ENCODE measurements at places on chromosomes 3 and 15.

DNA sequence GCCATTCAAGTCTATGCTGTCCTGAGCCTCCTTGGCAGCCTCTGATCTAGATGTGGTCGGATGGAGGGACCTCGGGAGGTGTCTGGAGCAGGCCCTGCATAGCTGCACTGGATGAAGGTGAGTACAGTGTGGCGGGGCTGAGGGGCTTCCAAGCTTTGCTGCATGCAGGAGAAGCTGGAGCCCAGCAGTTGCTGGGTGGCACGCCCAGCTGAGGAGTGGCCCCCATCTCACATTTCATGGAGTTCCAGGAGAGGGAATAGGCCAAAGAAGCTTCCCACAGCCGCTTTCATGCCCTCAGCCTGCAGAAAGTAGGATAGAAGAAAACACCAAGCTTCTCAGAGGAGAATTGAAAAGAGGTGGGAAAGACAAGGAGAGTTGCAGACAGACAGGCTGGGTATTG, 48.3 kb upstream of the PRR20G start:
- DNase-seq = no peak

DNA sequence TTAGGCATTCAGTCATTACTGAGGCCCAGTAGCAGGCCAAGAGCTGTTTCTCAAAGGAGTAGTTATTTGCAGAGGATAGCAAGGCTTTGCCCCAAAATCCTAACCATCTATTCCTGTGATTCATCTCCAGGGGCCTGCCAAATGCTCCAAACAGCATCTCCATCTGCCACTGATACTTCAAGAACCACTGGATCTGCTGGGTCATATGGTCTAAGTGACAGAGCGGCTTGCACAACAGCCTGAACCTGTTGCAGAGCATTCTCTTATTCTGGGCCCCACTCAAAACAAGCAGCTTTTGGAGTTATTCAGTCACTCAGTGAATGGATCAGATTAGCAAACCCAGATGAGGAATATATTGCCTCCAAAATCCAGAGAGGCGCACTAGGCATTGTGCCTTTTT, 68.8 kb upstream of the ALDH1A3 start:
- no peak for DNase-seq

DNA sequence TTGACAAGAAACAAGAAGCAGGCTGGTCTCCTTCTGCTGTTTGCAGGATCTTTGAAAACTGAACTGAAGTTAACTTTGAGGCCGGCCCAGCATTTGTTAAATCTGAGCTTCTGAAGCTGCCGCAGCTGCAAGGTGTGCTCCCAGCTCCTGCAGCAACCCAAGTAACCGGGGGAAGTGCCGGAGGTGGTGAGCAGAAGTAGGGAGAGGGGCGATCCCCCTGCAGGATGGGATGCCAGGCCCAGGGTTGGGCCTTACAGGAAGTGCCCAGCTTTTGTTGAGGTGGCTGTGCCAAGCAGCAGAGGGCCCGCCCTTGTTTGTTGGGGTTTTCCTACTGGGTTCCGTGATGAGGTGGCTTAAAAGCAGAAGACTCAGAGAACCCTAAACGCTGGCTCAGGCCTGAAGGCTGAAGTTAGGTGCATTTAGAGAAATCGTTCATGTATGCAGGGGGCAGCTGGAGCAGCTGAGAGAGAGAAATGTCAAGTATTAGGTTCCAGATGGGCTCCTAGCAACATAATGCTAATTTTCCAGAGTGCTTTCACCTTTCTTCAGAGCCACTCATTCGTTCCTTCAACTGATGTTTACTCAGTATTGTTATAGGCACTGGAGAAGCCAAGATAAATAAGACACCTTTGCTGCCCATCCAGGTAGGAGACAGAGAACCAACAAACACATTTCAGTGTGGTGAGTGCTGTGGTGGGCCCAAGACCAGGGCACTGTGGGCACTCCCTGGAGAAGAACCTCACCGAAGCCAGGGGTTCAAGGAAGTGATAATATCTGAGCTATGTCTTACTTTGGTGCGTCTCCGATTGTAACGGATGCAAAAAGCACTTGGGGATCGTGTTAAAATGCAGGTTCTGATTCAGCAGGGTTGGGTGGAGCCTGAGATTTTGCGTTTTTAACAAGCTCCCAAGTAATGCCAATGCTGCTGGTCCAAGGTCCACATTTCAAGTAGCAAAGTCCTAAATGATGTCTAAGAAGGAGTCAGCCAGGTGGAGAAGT, 42.2 kb upstream of the PLCL2 start:
- DNase-seq = peak; percentile 89

GRCh38 chr15:33852094-33852493, 116.2 kb upstream of the CHRM5 start:
- DNase-seq = no peak

DNA sequence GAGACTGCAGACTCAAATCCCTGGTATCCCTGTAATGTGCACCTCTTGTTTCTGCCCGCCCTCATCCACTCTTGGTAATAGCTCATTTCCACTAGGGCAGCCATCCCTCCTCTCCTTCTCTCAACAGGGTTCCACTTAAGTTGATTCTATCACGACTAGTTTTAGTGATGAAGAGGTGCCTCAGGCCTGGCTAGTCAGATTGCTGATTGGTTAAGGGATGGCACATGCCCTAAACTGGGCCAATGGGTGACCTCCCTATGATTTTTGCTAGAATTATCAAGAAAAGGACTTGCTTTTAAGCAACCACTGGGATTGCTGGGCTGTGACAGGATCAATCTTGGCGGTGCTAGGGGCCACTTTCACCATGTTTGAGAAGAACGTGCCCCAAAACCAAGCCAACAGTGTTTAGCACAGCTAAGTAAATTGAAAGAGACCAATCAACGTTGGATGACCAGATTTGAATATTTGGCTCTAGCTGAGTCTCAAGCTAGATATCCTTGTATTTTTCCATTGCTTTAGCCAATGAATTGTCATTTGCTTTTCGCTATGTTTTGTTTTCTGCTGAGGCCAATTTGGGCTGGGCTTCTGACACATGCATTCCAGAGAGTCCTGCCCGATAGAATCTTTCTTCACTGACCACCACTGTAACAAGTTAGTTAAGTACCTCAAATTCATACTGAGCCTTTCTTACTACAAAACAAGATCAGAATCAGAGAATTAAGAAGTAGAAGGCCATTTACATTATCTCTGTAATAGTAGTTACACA, 131.0 kb downstream of the PDZRN3 start:
- no peak for DNase-seq
